ENCODE measurements at places on chromosomes 3 and 15. TPM values are rescaled to one million over a fixed set of nuclear protein-coding genes. Genes with fewer than 3 reads are reported as not detected.

- H3K4me1 ChIP-seq: peaks cover 9% of the 10 kb centered on the region
- DNase-seq: no peak
- H3K27ac ChIP-seq: no peak overlapping the region
- H3K36me3 ChIP-seq: no peaks in the 10 kb centered on the region
- H3K4me3 ChIP-seq: no peak overlapping the region
These were observed 73.8 kb downstream of the MCTP2 start for GRCh38 chr15:94305133-94305532.

DNA sequence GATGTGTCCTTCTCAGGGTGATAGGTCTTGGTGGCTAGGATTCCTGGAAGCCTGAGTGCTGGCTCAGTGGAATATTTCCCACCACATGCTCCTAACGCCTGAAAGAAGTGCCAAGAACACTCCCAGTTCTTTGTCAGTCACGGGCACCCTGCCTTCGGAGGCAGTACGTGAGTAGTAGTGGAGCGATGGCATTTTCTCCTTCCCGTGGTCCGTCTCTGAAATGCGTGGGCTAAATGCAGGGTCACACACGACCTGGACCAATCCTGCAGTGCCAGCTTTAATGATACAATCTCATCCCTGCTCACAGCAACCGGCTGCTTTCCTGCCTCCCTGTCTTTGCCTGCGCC is 14.5 kb downstream of the H1-8 start:
- no peak overlapping the region for H3K4me3 ChIP-seq
- H3K4me1 ChIP-seq: peaks cover 76% of the 10 kb centered on the region
- H3K27ac ChIP-seq: no peak overlapping the region
- H3K27me3 ChIP-seq: no peaks in the 10 kb centered on the region

DNA sequence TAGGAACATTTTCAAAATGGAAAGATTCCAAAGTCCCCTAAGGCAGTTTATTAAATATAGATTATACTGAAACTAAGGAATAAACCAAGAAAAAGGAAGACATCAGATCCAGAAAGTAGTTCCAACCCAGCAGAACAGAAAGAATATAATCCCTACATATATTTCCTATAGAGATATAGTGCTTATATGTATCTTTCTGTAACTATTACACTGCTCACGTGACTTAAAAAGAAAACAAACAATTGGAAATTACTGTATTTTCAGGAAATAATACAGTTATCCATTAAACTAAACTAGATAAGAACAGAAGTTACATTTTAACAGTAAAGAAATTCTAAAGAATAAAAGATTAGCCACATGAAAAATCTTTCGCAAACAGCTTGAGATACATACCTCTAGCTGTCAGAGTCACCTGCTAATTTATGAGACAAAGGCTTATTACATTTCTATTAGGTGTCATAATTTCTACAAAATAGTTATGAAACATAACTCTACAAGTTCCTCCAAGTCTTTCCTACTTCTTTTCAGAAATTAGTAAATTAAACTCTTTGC is 10.5 kb downstream of the DPH6 start:
- no peak overlapping the region for H3K4me3 ChIP-seq
- H3K27me3 ChIP-seq: no peaks in the 10 kb centered on the region
- no peak for DNase-seq
- H3K4me1 ChIP-seq: no peaks in the 10 kb centered on the region
- no peak overlapping the region for H3K27ac ChIP-seq

GRCh38 chr15:53389271-53390037 is 370.0 kb downstream of the WDR72 start:
- no peak overlapping the region for H3K4me3 ChIP-seq
- DNase-seq: no peak
- no peaks in the 10 kb centered on the region for H3K4me1 ChIP-seq
- H3K27me3 ChIP-seq: no peaks in the 10 kb centered on the region

DNA sequence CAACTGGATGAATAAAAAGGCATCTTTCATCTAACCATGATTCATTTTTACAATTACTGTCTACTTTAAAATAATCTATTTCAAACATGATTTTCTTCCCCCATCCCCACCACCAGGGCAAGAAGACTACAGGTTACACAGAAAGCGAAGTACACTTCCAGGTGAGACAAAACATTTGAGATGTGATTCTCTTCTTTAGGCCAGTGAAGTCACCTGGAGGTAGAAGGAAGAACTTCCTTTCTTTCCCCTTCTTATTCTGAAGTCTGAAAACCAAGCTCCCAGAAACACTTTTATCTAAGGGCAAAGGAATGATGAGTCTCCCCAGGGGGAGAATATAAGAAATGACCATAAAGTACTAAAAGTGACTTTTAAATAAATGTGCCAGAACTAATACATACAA is 36.7 kb downstream of the SHQ1 start:
- H3K4me1 ChIP-seq: no peaks in the 10 kb centered on the region
- H3K27ac ChIP-seq: no peak overlapping the region
- no peaks in the 10 kb centered on the region for H3K27me3 ChIP-seq
- no peak overlapping the region for H3K4me3 ChIP-seq
- H3K36me3 ChIP-seq: no peaks in the 10 kb centered on the region
- DNase-seq: no peak

DNA sequence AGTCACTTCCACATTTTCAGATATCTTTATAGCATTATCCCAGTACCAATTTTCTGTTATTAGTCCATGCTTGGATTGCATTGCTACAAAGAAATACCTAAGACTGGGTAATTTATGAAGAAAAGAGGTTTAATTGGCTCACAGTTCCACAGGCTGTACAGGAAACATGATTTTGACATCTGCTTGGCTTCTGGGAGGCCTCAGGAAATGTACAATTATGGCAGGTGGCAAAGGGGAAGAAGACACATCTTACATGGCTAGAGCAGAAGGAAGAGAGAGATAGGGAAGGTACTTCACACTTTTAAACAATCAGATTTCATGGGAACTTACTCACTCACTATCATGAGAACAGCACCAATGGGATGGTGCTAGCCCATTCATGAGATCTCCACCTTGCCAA is 172.3 kb upstream of the GPR149 start:
- H3K4me3 ChIP-seq: no peak overlapping the region
- no peak overlapping the region for H3K27ac ChIP-seq
- no peak for DNase-seq
- no peaks in the 10 kb centered on the region for H3K27me3 ChIP-seq
- H3K36me3 ChIP-seq: no peaks in the 10 kb centered on the region

DNA sequence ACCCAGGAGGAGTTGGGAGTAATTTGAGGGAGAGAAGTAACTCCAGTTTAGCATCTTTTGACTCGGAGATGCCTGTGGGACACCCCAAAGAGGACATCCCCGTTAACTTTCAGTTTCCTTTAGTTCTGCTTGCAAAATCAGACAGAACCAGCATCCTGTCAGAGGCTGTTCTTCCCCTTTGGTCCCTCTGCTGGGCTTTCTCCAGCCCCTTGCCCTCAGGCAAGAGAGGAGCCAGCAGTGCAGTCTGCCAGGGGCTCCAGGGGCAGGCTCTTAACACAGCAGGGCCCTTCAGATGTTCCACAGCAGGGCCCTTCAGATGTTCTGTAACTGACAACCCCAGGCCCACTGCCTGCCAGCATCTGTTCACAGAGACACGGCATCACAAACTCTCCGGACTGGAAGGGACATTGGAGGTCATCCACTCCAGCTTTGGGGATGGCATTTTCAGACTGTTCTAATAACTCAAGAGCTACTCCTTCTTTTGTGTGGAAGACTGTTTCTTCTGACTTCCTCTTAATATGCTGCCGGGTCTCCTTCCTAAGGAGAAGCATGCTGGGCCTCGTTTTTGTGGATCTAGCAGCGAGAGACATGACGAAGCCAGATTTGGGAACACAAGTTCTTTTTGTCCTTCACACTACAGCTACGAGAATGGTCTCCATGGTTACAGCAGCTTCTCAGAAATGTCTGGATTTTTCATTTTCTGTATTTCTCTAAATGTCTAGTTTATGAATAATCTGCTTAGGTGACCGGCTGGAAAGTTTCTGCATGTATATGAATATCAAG is 51.9 kb downstream of the KY start:
- no peaks in the 10 kb centered on the region for H3K36me3 ChIP-seq
- no peak overlapping the region for H3K27ac ChIP-seq
- H3K27me3 ChIP-seq: no peaks in the 10 kb centered on the region

- H3K27me3 ChIP-seq: no peaks in the 10 kb centered on the region
- DNase-seq: no peak
- H3K4me1 ChIP-seq: no peaks in the 10 kb centered on the region
- H3K27ac ChIP-seq: no peak overlapping the region
- H3K36me3 ChIP-seq: no peaks in the 10 kb centered on the region
- H3K4me3 ChIP-seq: no peak overlapping the region
These were observed 481.2 kb upstream of the WNT5A start for GRCh38 chr3:55968331-55968730.

DNA sequence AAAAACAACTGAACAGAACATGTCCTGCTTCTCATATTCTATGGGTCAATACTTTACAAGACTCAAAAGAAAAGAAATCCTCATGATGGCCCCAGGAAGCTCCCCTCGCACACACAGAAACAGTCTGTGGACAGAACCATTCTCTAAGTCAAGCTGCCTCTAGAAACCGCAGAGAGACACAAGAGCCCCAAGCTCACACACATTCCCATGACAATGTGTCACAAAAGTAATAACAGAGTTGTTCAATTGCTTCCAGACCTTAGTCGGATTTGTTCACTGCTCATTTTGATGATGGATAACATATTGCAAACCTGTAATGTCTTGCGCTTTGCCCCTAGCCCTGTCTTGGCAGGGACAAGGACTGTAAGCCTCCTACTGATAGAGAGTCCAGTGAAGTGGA is 60.9 kb downstream of the UMPS start:
- peaks cover 30% of the 10 kb centered on the region for H3K4me1 ChIP-seq
- H3K36me3 ChIP-seq: no peaks in the 10 kb centered on the region
- no peak for DNase-seq
- H3K27ac ChIP-seq: peak overlapping the region; percentile 42
- H3K4me3 ChIP-seq: no peak overlapping the region
- H3K27me3 ChIP-seq: no peaks in the 10 kb centered on the region

- DNase-seq: no peak
- H3K27me3 ChIP-seq: no peaks in the 10 kb centered on the region
- H3K4me3 ChIP-seq: no peak overlapping the region
- H3K36me3 ChIP-seq: no peaks in the 10 kb centered on the region
- H3K4me1 ChIP-seq: peaks cover 36% of the 10 kb centered on the region
- peak overlapping the region; percentile 61 for H3K27ac ChIP-seq
These were observed 4.6 kb downstream of the SNAP23 start for GRCh38 chr15:42499858-42500609.

DNA sequence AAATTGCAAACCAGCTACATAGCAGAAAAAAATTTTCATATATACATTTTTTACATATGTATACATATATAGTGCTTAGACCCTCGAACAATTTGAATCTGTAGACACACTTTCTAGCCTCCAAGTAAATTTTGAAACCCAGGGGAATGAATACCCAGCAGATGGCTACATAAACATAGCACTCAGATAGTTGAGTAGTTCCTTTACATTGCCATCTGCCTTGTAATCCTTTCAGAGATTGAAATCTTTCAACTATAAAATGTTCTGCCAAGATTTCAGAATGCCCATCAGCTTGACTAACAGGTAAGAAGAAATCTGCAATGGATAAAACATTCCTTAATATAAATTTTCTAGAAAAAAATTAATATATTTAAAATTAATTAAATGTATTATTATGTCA is 1333.5 kb upstream of the CADM2 start:
- no peak overlapping the region for H3K27ac ChIP-seq
- H3K36me3 ChIP-seq: no peaks in the 10 kb centered on the region

GRCh38 chr3:66797889-66798560 is 200.1 kb upstream of the KBTBD8 start:
- peak; percentile 60 for DNase-seq
- H3K4me3 ChIP-seq: no peak overlapping the region
- H3K36me3 ChIP-seq: no peaks in the 10 kb centered on the region
- H3K27me3 ChIP-seq: no peaks in the 10 kb centered on the region

- H3K27ac ChIP-seq: no peak overlapping the region
- no peaks in the 10 kb centered on the region for H3K36me3 ChIP-seq
- DNase-seq: no peak
- no peaks in the 10 kb centered on the region for H3K27me3 ChIP-seq
- H3K4me1 ChIP-seq: no peaks in the 10 kb centered on the region
- no peak overlapping the region for H3K4me3 ChIP-seq
These were observed 626.8 kb downstream of the GRM7 start for GRCh38 chr3:7487763-7488162.

DNA sequence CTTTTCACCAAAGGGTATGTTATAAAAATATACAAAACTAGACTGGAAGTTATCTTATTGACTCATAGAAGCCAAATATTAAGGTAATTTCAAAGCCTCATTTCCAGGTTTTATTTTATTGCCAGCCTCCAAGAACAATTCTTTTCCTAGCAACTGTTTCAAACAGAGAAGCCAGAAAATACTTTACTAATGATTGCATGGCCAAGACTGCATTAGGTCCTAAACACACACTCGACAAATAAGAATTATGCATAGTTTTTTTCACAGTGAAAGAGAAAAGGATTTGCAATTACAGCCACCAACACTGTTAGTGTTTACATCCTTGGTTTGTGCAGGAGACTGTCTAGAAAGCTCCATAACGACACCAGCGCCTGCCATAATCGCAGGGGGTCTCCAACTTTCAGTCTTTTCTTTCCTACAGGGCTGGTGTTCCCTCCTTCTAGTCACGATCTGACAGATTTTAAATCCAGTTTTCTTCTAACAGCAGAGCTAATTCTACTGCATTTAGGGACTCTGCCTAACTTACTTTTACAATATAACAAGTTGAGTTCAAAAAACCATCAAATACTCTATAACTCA is 58.1 kb downstream of the CLASP2 start:
- H3K36me3 ChIP-seq: no peaks in the 10 kb centered on the region
- H3K27ac ChIP-seq: peak overlapping the region; percentile 28
- H3K4me1 ChIP-seq: no peaks in the 10 kb centered on the region
- peak overlapping the region; percentile 25 for H3K4me3 ChIP-seq
- DNase-seq: no peak

GRCh38 chr3:135753506-135753905 is 212.0 kb upstream of the PPP2R3A start:
- no peaks in the 10 kb centered on the region for H3K27me3 ChIP-seq
- H3K27ac ChIP-seq: no peak overlapping the region
- H3K36me3 ChIP-seq: no peaks in the 10 kb centered on the region
- DNase-seq: no peak
- no peaks in the 10 kb centered on the region for H3K4me1 ChIP-seq

- H3K4me1 ChIP-seq: no peaks in the 10 kb centered on the region
- H3K36me3 ChIP-seq: no peaks in the 10 kb centered on the region
- no peak for DNase-seq
- H3K27ac ChIP-seq: no peak overlapping the region
These were observed 42.6 kb upstream of the TMCO5A start for GRCh38 chr15:37891766-37892368.

Gene STRC
- total RNA-seq: 1.2 TPM

Gene DLEC1
- 1.4 TPM for total RNA-seq

Gene DPPA4
- not detected for total RNA-seq

Gene ARPP19
- total RNA-seq: 221 TPM

Gene TRIM42
- total RNA-seq: not detected

Gene OXNAD1
- 34.0 TPM for total RNA-seq

Gene SACM1L
- 161 TPM for total RNA-seq

Gene ROPN1
- total RNA-seq: not detected

Gene SH2D7
- not detected for total RNA-seq

Gene VGLL4
- total RNA-seq: 96.0 TPM

Gene PCOLCE2
- total RNA-seq: 22.3 TPM

Gene PROS1
- total RNA-seq: 29.3 TPM

Gene EFHB
- total RNA-seq: 0.33 TPM

Gene CTXN2
- total RNA-seq: not detected

Measured in thyroid gland (tissue), 4 donors.